ENCODE measurements at places on chromosomes 13 and 19. TPM values are rescaled to one million over a fixed set of nuclear protein-coding genes. Genes with fewer than 3 reads are reported as not detected.

Gene ZNF880
- polyA plus RNA-seq, result 25.4 TPM

Gene PRTN3
- polyA plus RNA-seq, result 2.0 TPM

DNA sequence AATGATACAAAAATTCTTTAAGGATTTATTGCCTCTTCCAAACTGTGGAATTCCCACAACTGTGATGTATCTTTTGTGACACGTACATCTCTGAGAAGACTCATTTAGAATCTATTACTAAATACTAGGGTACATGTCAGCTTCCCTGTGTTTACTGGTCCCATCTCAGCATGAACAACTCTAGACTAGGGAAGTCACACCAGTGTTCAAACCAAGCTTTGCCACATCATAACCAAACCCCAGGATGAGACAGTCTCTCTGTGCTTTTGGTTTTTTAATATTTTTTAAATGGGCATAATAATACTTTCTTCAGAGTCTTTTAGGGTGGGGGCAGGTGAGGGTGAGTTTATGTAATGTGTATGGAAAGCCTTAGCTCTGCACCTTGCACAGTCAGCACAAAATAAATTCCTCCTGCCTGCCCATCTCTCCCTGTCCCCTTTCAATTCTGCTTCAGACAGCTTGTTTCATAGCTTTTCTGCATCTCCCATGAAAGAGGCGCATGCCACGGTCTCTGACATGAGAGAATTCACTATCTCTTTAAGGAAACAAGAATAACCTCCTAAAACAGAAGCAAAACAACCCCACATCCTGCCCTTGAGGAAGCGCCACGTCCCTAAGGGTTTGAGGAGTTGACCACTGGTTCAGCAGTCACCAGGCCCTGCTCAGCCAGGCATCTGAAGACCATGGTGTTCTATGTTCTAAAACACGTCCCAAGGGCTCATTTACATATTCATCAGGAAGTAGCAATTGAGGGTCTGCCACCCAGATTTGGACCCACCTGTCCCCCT lies 174.5 kb downstream of the USP12 start:
- DNase-seq, result no peak

DNA sequence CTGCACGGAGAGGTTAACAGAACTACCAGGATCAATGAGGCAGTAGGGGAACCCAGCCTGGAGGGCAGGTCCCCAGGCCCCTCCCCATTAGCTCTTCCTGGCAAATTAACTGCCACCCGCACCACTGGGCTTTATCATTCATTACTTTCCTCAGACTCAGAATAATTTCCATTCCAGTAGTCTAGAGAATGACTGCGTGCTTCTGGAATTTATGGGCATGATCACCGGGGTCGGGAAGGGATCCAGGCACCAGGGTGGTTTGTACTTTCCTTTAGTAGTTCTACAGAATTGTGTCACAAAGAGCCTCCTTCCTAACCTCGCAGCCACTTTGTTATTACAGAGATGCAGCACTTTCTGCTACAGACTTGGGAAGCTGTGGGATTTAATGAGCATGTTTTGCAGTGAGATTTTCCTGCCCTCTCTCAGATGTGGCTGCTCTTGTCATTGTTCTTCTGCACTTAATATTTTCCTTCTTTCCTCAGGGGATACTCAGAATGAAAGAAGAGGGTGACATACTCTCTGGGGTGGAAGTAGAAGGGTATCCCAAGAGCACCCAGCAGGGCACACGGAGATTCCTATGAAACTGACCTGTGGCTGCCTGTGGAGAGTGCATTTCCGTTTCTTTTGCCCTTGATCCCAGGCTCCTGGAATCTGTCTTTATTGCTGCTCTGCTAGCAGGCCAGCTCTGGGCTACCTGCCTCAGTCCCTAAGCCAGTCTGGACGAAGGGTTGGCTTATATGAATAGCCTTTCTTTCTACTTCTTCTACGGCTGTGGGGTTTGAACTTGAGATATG lies 285.0 kb upstream of the SLC10A2 start:
- peak; percentile 19 for DNase-seq

Data from renal pelvis (tissue), 12 donors.